Smooth muscle cell of the pulmonary artery (primary cell): ENCODE measurements at places on chromosomes 3 and 15. TPM values are rescaled to one million over a fixed set of nuclear protein-coding genes. Genes with fewer than 3 reads are reported as not detected.

VEPH1 gene
- total RNA-seq, result 33.4 and 72.0 TPM in 2 replicates

OXTR gene
- 18.5 and 30.7 TPM in 2 replicates for total RNA-seq

GJD2 gene
- not detected in 2 replicates for total RNA-seq

TIGIT gene
- not detected in 2 replicates for total RNA-seq

PLA2G4D gene
- total RNA-seq, result under 0.01 TPM in 1 of 2 replicates, not detected in the other

PLA1A gene
- 0.13 and 0.30 TPM in 2 replicates for total RNA-seq

RTP3 gene
- not detected in 2 replicates for total RNA-seq

BOC gene
- 7.6 and 15.6 TPM in 2 replicates for total RNA-seq

C2CD4B gene
- total RNA-seq, result 0.72 and 0.89 TPM in 2 replicates

RNF13 gene
- total RNA-seq, result 36.4 and 70.1 TPM in 2 replicates

AADACL2 gene
- not detected in 2 replicates for total RNA-seq

SERINC4 gene
- total RNA-seq, result not detected in 2 replicates

RAD51 gene
- 1.4 and 1.8 TPM in 2 replicates for total RNA-seq
